ENCODE measurements at places on chromosomes 4 and X.

GRCh38 chr4:40550948-40551462 lies 78.7 kb downstream of the RBM47 start:
- DNase-seq = peak; percentile 74

DNA sequence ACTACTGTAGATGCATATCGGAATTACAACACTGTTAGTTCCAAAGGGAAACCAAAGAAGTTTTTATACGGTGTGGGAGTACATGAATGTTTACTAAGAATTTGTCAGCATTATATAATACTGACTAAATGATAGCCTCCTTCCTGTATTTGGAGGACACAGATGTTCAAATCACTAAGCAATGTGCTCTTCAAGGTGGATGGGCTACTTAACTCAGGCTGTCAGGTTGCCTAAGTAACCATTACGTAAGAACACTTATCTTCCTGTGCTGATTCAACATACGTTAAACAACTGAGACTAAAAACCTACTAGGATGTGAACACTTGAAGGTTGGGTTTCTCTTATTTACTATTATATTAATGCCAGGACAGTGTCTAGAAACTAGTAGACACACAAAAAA lies 81.9 kb upstream of the HPGD start:
- peak; percentile 53 for DNase-seq

GRCh38 chr4:145132511-145133098 lies 34.5 kb downstream of the ABCE1 start:
- DNase-seq = peak; percentile 39

DNA sequence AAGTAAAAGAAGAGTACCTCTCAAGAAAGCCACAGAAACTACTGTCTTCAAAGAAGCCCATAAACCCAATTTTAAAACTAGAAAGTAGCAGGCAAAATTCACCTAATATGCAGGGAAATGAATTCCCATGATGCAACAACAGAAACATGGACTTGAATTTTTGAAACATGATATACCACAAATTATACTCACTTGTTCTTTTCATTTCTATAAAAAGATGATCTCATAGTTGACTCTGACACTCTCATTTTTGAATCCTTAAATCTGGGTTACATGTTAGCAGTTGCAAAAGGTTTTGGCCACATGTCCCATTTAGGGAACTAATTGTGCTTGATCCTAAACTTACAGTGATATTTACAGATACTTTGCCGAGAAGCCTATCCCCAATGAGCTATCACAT lies 1130.8 kb downstream of the FAT4 start:
- no peak for DNase-seq

GRCh38 chr4:4888695-4889094 lies 29.2 kb downstream of the MSX1 start:
- no peak for DNase-seq

- no peak for DNase-seq
Observed at GRCh38 chrX:149638860-149639259, 7.3 kb upstream of the TMEM185A start.

DNA sequence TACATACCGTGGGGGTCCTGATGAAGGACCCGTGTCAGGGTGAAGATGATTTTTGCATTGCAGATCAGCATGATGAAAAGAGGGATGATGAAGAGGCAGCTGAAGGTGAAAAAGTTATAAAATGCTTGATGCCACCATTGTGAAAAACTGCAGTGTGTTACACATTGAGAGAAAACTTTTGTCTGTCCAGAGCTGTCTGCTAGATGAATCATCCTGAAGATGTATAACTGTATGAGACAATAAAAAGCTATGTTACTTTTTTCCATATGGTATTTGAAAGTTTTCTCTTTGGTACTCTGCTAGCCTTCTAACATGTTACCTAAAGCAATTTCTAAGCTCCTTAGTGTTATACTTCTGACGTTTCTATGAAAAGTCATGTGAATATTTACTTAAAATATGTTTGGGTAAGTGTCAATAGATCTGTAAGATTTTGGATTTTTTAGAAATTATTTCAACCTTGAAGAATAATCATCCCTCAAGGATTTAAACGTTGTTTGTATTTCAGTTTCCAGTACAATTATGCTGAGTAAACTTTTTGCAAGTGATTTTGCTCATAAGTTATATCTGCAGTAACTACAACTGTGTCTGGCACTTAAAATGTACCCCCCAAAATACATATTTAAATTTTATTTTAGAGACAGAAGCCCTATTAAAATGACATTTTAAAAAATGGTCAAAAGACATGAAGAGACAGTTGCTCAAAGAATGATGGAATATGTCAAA lies 9.5 kb downstream of the GNRHR start:
- peak; percentile 50 for DNase-seq

DNA sequence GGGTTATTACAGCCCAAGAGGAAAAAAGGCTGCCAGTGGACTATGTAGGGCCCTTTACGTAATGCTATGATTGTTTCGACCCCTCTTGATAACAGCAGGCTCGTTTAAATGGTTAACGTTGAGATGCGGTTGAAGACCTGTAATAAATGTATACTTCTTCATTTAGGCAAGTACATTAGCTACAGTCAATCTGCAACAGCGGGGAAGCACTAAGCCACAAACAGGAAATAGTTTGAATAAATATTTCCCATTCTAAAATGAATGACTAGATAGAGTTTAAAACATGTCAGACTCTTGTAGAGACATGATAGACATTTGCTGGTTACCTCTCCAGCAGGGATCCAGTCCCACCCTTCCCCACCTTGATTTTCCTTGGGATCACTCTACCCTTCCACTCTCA lies 38.1 kb upstream of the STIM2 start:
- no peak for DNase-seq

- no peak for DNase-seq
Observed at GRCh38 chr4:24137671-24138601, 248.1 kb upstream of the PPARGC1A start.

GRCh38 chr4:72323227-72323626 lies 245.8 kb downstream of the ADAMTS3 start:
- DNase-seq = no peak

- DNase-seq = no peak
Observed at GRCh38 chrX:71195964-71196649, 26.9 kb upstream of the GJB1 start.

DNA sequence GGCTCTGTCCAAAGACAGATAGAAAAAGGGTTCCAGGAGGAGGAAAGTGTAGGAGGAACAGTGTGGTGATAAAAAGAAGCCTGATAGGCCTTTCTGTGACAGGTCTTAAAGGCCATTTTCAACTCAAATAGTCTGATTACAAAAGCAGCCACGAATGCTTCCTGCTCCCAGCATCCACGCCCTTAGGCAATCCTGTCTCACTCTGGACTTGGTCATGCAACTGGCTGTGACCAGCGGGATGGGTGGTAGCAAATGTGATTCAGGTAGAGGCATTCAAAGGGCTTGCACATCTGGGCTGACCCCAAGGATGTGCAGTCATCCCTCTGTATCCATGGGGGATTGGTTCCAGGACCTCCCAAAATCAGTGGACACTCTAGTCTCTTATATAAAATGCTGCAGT lies 14.4 kb upstream of the SEPSECS start:
- peak; percentile 28 for DNase-seq

DNA sequence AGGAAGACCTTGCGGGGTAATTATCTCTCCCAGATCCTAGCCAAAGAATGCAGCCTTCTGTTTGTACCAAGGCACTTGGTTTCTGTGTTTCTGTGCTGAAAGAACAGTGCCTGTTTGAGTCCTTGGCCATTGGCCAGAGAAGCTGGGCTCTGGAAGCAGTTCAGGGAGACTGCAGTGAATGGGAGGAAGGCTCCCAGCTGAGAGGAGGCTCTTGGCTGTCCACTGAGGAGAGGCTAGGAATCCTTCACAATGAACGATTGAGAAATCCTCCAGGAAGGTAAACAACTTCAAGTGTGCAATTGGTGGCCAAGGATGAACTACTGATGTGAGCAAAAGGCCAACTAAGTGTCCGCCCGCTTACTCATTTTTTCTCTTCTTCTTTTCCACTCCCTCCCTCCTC lies 61.3 kb downstream of the HS3ST1 start:
- DNase-seq = peak; percentile 81

DNA sequence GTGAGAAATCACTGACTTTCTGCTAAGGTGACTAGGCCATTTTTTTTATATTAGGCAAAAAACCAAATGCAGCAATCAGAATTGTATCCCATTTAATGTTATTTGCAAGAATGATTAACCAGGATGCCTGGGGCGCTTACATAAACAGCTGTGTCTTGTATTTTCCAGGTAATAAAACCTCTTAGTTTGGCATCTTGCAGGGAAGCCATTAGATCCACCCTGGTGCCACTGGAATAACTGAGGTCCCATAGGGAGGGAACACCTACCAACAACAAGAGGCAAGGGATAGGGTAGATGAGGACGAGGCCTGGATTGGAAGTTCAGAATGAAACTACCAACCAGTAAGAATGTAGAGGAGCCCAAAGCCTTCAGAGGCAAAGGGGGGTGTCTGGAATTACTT lies 288.3 kb downstream of the ARHGAP24 start:
- no peak for DNase-seq

- DNase-seq = no peak
Observed at GRCh38 chr4:139333046-139333445, 30.8 kb upstream of the NDUFC1 start.

GRCh38 chr4:112312610-112313239 lies 15.6 kb downstream of the ALPK1 start:
- DNase-seq = no peak

DNA sequence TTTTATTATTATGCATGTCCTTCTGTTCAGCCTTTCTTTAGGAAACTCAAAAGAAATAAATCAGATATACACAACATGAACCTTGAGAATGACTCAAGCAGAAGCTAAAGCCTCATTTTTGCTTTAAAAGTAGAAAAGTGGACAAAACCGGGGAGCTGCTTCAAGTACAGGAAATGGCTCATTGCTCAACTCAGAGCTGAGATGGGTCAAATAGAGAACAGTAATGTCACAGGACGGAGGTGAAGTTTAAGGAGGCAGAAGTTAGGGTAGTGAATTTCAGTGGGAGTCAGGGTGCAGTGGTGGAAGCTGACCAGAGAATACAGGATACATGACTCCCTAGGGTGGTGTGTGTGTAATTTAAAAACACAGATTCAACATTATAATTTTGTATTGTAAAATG lies 22.2 kb downstream of the PHKA2 start:
- DNase-seq = peak; percentile 60

DNA sequence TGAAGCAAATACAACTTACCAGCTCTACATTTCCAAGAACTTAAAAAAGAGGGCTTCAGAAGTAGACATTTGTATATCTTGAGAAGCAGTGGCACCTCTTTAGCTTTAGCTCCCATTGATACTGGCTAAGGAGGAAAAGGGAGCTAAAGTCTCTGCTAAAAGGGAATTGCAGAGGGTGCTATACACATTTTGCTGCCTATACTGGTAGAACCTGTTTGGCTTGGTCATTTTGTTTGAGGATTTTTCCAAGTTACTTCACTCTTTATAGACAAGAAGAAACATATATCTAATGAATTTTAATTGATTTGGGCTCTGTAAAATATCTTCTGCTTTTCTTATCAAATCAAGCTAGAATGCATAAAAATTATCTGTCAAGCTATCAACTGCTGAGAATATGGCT lies 11.8 kb downstream of the PAPSS1 start:
- no peak for DNase-seq

DNA sequence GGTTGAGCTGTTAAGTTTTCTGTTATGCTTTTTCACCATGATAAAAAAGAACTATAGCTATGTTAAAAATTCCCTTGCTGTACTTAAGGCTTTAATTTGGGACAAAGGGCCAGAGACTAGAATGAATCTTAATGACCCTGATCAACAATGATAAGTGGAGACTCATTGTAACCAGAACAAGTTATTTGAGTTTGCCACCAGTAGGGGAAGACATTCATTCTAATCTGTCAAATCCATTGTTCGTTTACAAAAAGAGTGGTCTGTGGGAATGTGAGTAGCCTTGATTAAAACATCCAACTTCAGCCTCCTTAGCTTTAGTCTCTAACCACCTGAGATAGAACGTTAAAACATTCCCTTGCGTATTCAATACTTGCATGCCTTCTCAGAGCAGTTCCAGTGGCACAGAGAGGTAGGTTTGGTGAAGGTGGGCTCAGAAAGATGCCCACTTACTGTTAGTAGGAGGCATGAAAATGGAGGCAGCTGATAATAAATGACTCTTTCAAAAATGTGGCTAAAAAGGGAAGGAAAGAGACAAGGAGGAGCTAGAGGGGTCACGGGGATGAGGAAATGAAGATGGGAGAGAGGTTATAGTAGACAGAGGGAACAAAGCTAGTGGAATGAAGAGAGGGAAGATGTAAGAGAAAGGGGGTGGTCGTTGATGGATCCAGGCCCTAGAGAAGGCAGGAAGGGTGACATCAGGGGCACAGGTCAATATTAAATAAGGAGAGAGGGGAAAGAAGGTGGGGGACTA lies 66.2 kb downstream of the EGF start:
- no peak for DNase-seq

DNA sequence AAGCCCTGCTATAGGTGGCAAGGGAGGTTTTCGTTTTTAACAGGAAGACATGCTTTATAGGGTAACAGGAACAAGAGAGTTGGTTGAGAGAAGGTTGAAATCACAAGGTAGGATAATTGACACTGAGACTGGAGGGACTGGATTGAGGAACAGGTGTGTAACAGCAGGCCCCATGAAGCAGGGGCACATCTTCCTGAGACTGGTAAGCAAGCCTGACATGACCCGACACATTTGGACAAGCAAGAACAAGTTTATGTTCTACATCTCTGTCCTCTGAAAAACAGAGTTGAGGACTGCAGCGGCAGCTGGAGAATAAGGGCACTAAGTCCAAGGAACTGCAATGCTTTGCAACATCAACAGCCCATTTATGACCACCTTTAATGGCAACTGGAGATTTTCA lies 5.2 kb downstream of the RPS4X start:
- no peak for DNase-seq

DNA sequence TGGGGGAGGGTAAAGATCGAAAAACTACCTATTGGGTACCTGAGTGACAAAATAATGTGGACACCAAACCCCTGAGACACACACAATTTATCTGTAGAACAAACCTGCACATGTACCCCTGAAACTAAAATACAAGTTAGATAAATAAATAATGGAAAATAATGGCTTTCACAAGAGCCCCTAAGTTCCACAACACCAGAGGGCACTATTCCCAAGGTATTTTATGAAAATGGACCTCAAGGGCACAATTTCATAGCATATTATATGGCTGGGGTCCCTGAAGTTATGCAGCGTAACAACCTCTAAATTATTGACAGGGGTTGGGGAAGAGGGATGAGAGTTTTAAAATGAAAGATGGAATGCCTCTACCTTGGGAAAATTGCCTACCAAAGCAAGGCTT lies 81.3 kb upstream of the TMEM33 start:
- no peak for DNase-seq

GRCh38 chr4:164926301-164926700 lies 49.3 kb downstream of the APELA start:
- no peak for DNase-seq

GRCh38 chr4:41189666-41190065 lies 24.7 kb downstream of the APBB2 start:
- no peak for DNase-seq

GRCh38 chrX:3461397-3462165 lies 115.1 kb upstream of the MXRA5 start:
- DNase-seq = peak; percentile 3

DNA sequence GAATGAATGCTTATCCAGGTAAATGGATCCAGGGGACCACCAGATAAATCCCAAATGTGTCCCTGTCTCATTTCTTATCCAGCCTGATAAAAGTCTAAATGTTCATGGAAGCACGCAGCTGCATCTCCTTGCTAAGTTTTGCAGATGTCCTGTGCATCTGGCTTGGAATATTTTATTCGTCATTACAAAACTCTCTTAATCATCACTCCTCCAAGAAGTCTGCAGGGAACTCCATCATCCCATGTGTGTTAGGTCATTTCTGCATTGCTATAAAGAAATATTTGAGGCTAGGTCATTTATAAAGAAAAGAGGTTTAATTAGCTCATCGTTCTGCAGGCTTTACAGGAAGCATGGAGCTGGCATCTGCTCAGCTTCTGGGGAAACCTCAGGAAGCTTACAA lies 297.2 kb downstream of the HS3ST1 start:
- no peak for DNase-seq
